Activated CD4-positive, alpha-beta T cell treated with anti-CD3 and anti-CD28 coated beads, Interleukin-2, Interleukin-4, amounts not matched to agents 100 ng/mL and 50 ng/mL, durations not matched to agents 16 hours and 8 hours (primary cell): ENCODE measurements at places on chromosomes 6 and 20.

- DNase-seq = no peak
These were observed 58.2 kb upstream of the TNFAIP3 start for GRCh38 chr6:137808836-137809315.

DNA sequence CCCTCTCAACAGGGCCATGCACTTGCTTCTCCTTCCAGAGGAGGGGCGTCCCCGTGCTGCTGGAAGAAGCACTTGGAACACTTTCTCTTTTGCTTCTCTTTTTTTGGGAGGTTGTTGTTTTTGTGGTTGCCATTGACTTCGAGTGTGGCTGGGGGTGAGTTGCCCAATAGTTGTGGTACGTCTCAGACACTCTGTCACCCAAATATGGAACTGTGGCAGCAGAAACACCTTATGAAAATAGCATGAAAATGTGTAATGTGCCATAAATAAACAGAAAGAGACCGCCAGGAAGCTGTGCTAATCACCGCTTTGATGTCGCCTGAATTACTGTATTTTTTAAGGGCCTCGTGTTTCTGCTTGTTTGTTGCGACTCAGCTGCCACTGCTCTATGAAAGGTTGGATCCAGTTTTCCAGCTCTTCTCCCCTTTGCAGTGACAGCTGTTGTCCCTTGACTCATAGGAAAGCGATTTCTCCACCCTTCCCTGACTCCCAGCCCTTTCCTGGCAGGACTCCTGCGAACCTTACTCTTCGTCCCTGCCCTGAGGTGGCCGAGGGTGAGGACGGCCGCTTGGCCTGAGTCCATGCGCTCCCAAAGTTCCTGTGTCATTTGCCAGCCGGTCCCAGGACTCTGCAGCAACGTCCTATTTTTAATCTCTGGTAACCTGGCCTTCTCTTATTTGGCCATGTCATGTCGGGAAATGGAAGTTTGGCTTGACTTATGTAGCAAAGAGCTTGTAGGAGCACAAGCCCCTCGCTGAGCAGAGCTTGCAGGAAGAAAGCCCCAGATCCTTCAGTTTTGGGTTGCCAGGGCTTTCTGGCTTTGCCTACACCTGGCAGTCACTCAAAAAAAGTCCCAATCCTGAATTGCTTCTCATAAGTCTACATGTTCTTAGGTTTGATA lies 694.6 kb downstream of the QKI start:
- DNase-seq = no peak

GRCh38 chr6:131443514-131443913 lies 129.5 kb upstream of the ARG1 start:
- DNase-seq = peak; percentile 27

- DNase-seq = no peak
These were observed 88.3 kb upstream of the COL21A1 start for GRCh38 chr6:56335726-56336125.

GRCh38 chr20:64247307-64247618 lies 8.3 kb upstream of the PCMTD2 start:
- no peak for DNase-seq

GRCh38 chr6:28542440-28543296 lies 17.0 kb downstream of the GPX5 start:
- peak; percentile 84 for DNase-seq
